Left lung (tissue), 14 donors: ENCODE measurements at places on chromosomes 7 and 10. TPM values are rescaled to one million over a fixed set of nuclear protein-coding genes. Genes with fewer than 3 reads are reported as not detected.

STRIP2 gene
- 4.4 TPM for total RNA-seq

ZNF804B gene
- total RNA-seq, result not detected

MEIG1 gene
- total RNA-seq, result not detected

PCLO gene
- 7.4 TPM for total RNA-seq
